ENCODE measurements at places on chromosomes 1 and 21. TPM values are rescaled to one million over a fixed set of nuclear protein-coding genes. Genes with fewer than 3 reads are reported as not detected.

- DNase-seq: peak; percentile 30
Measured at GRCh38 chr1:198156111-198156744, 570 bp upstream of the NEK7 start.

- no peak for DNase-seq
Measured at GRCh38 chr1:40710581-40711315, 19.2 kb downstream of the NFYC start.

DNA sequence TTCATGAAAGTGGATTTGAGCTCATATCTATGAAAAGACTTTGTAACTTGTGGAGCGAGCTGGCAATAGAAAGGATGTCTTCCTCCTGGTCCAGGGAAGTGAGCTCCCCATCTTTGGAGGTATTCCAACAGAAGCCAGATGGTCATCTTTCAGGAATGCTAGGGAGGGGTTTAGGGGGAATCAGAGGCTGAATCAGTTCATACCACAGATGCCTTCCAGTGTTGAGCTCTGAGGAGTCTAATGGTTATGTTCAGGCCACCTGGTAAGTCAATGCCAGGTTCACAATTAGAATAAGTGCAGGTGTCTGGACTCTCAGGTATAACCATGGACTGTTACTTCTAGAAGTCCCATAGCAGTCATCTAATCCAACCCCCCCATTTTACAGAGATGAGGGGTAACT lies 119.1 kb downstream of the ACTL8 start:
- DNase-seq: no peak

- DNase-seq: no peak
Measured at GRCh38 chr1:228994676-228995594, 259.7 kb downstream of the RHOU start.

Gene NBPF10
- polyA plus RNA-seq: 0.43 TPM

DNA sequence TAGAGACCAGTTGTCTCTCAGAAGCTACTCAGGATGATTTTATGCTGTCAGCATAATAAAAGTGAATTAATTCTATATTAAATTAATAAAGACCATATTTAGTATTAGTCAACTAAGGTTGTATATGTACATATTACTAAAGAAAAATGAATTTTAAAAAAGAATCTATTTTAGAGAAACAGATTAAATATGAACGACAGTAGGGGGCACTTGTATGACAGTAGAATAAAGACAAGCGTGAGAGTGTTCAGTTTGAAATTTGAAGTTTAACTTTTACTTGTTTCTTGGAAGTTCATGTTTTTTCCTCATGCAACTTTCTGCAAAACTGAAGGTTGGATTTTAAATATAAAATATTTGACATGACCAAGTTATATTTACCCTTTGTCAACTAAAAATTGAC lies 67.9 kb upstream of the MACF1 start:
- DNase-seq: no peak

Gene S100A1
- polyA plus RNA-seq: 918 TPM

Gene GART
- polyA plus RNA-seq: 22.0 TPM

Gene CFHR5
- polyA plus RNA-seq: not detected

- no peak for DNase-seq
Measured at GRCh38 chr1:56249234-56249633, 330.1 kb downstream of the PLPP3 start.

- no peak for DNase-seq
Measured at GRCh38 chr1:183590244-183591191, at the start of gene NCF2. TSS of gene NCF2 (minus strand) at chr1:183590459. CDS start at chr1:183590329, 130 bp downstream.

DNA sequence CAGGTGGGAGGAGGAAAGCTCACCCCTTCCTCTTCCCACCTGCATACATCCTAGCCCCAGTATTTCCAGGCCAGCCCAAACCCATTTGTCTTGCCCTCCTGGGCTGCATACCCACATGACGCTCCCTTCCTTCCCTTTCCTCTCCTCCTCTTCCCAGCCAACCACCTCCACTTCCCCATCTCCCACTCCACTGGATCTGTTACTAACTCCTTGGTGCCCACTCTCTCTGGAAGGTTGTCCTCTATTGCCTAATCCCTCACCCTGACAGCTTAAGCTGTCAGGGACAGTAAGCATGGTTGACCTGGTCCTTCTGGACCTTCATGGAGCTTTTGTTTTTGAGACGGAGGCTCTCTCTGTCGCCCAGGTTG lies 23.0 kb upstream of the SYNC start:
- no peak for DNase-seq

DNA sequence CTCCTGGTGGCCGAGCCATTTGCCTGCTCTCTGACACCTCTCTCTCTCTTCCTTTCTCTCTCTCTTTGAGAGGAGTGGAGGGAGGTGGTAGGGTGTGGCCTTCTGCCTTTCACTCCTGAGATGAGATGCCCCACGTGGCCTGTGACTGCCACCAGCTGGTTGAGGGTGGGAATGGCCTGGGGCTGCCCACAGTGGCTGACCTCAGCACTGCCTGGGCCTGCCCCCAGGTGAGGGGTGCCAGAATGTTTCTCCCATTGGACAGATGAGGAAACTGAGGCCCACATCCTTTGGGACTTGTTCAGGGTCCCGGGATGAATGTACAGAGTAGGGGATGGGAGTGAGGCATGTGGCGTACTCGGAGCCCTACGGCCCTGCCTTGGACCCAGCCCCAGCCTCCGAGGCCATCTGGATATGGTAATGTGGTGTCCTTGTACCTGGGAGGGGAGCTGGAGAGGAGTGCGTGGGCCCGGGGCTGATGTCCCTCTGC lies 12.7 kb upstream of the C1orf167 start:
- DNase-seq: peak; percentile 78

DNA sequence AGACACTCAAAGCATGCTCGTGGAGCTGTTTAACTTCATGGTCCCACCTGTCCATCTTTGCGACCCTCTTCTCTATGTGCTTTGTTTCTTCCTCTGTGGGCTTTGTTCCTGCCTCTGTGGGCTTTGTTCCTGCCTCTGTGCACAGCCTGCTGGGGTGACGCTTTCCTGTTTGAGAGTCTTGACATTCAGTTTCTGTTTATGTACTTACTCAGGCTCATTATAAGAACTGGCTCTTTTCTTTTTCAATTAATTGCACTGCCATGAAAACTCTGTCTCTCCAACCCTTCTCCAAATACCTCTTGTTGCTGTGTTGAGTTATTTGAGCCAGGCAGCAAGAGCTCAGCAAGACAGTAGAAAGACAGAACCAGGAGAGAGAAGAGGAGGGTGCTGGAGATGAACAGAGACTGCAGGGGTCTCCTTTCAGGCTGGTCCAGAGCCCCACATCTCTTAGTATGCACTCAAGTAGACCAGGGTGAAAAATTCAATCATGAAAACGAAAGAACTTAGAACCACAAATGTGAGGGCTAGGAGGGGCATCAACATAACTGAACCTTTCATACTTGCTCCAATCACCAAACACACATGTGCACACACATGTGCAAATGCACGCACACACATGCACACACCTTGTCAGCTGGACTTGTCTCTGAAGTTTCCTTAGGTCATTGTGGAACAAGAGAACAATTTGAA lies 88.3 kb upstream of the SGIP1 start:
- peak; percentile 45 for DNase-seq

DNA sequence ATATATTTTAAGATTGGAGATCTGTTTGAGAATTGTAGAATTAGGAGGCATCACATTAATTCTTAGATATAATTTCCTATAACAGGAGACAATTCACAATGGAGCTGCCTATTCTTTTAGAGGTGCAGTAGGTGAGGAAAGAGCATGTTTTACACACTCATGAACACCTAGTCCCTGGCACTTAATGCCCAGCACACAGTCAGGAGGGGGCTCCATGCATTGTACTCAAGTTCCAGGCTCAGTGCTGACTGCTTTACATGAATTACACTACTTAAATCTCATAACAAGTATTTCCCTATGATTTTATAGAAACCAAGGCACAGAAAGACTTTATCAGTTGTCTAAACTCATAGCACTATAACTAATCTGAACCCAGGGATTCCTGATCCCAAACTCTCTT lies 360 bp upstream of the GBP3 start:
- DNase-seq: no peak

GRCh38 chr1:16302709-16303627 lies 49.3 kb downstream of the FBXO42 start:
- no peak for DNase-seq

DNA sequence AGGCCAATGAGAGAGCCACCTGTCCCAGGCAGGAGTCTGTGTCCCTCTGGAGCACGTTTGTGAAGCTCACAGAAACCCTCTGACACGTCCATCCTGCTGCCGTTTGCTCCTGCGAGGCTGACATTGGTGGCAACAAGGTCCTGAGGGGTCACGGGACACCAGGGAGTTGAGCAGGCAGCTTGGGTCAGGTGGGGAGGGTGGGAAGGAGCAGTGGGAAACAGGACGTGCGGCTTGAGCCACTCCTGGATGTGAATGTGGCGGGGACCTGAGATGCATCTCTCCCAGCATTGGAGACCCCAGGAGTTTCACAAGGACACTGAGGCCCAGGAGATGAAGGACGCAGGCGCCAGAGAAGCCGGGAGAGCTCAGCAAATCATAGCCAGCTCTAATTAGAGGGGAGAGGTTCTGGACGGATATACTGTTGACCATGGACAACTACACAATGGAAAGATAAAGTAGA lies 149.0 kb downstream of the PEX14 start:
- DNase-seq: no peak

Gene MYOC
- polyA plus RNA-seq: 1.5 TPM

DNA sequence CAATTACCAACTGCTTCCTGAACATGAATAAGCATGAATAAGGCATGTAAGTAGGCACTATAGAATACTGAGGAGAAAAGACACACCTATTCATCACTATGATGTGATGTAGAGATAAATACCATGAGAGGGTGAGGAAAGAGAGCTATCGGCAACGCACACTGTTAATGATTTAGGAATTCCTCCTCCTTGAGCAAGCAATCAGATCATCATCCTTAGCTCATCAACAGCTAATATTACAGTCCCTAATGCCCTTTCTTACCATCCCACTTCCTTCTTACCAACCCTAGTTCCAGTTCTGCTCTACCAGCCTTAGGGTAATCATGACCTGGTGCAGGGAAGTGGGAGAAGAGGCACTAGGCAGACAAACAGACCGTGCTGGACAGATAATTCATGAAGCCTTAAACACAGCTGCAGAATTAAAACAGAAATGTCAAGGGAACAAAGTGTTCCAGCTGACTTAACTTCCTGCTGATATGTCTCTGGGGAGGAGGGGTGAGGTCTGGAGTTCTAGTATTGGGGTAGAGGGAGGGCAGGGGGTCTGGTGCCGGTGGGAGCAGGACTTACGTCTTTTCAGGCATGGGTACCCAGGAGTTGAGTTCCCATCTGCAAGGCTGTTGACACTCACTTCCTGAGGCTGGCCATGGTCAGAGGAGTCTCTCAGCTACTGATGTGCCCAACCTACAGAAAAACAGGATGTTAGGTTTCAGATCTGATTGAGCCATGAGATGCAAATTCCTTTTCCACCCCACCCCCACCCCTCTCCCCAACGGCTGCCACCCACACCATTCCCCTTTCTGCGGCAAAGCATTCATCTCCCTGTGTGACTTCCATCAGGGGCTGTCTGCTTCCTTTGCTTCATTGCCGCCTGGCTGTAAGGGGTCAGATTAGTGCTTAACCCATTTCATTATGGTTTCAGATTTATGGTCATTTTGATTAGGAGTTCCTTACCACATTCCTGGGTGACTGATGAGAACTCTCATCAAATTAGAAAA lies 12.6 kb upstream of the RCSD1 start:
- DNase-seq: peak; percentile 30

Gene RAB42
- polyA plus RNA-seq: 0.16 TPM

Gene TCHHL1
- polyA plus RNA-seq: not detected

DNA sequence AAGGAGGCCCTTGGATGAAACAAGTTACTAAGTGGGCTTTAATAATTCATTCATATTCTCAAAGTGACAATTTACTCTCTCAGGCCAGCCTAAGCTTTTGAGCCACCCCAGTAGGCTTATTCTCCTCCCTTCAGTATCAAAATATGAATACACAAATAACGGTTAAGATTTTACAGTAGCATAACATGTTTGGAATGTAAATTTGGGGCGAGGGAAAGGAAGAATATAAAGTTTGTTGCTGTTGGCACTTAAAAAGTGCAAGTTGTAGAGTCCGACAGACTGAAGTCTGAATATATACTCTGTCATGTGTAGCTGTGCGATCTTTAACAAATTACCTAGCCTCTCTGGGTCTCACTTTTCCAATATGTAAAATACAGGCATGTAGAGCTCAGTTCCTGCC lies 22.6 kb upstream of the MYSM1 start:
- no peak for DNase-seq

DNA sequence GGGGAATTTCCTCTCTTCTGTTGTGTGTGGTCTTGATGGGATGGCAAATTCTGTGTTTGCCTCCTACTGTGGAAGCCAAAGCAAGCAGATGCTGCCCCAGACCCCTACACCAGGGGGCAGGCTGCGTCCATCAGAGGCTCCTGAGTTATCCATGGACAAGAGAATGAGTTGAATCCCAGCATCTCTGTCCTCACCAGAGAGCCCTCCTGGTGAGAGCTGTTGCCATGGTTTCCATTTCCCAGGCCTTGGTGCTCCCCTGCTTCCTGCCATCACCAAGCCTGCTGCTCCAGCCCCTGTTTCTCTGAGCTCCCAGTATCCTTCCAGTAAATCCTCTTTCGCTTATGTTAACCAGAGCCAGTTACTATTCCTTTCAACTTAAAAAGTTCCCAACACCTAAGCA lies 20.4 kb upstream of the GNG12 start:
- DNase-seq: peak; percentile 50

All from psoas muscle (tissue), 8 donors.